ENCODE measurements at places on chromosomes 2 and 18. TPM values are rescaled to one million over a fixed set of nuclear protein-coding genes. Genes with fewer than 3 reads are reported as not detected.

The SLC8A1 gene
- 0.99 TPM for total RNA-seq

The EFEMP1 gene
- total RNA-seq = not detected

The TRIM43B gene
- total RNA-seq = not detected

The MOGAT1 gene
- not detected for total RNA-seq

The KLHL41 gene
- total RNA-seq = not detected

The KIF1A gene
- total RNA-seq = 8.4 TPM

The TMEM200C gene
- not detected for total RNA-seq

The ANKRD29 gene
- total RNA-seq = not detected

DNA sequence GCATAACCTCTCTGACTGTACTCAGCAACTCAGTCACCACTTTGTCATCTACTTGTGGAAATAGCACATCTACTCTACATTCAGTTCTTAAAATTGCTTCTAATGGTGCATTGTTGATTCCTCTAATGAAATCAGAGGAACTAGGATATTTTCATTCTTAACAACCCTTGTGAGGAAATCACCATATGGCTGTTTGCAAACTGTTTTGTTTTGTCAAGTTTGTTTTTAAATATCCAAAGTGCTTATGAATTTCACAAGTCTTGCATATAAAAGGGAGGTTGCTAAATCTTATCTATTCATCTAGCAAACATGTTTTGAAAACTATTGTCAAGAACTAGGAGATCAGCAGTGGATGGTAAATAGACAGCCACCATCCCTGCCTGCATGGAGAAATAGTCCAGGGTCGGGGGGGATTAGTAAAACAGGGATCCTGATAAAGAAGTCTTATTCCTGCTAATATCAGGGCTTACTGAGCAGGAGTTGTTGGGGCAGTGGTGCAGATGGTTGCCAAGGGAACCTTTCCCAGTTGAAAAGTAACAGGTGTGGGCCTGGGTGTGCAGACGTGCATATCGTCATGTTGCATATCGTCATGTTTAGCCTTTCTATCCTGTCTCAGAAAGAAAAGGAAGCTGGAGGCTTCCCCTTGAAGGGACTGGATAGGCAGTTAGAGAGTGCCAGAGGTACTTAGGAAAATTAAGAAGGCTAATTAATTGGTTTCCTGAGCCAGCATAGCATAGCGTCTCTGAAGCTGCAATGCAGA is 7.5 kb upstream of the MYO3B start:
- peaks cover 3% of the 10 kb centered on the region for H3K27me3 ChIP-seq
- no peaks in the 10 kb centered on the region for H3K36me3 ChIP-seq
- no peak overlapping the region for H3K4me3 ChIP-seq

DNA sequence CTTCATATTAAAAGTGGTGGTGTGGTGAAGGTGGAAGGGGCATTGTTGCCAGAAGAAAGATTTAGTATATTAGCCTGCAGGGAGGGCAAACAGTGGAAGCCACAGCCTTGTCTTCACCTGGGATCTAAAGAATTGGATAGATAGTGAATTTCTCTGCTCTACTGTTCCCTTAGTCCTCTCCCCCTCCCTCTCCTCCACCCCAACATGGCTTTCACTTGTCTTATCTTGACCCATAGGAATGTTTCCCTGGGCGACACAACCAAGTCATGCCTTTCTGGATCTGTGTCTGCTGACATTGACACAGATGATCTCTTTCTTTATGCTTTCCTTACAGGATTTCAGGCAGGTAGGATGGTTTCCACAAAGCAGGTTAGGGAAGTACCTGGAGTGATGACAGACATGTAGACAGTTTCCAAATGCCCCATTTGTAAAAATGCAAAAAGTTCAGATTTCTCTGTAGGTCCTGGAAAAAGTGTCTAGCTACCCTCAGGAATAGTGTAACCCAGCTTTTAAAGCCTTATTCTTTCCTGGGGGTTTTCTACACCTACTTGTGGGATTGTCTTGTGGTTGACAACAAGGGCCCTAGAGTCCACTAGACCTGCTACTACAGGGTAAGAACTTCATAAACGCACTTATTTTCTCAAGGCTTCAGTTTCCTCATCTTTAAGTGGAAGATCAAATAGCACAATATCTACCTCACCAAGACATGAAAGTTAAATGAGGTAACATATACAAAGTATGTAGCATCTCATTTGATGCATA is 184.2 kb upstream of the SP5 start:
- no peaks in the 10 kb centered on the region for H3K36me3 ChIP-seq
- H3K4me1 ChIP-seq = no peaks in the 10 kb centered on the region
- no peak overlapping the region for H3K27ac ChIP-seq
- peaks cover 9% of the 10 kb centered on the region for H3K27me3 ChIP-seq

DNA sequence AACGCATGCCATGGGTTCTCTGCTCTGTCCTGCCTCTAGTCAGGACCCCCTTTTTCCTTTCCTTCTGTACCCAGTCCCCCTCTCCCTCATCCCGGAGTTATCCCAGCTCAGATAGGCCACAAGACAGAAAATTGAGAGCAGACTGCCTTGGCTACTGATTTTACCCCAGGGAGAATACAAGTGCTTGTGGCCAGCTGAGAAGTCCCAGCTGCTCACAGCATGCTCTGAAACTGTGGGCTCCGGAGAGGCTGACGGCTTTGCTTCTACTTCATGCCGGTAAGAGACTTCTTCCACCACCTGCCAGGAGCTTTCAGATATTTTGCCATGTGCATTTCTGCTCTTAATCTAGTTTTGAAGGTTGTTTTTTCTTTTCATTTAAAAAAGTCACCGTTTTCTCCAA is 20.0 kb upstream of the SIX2 start:
- H3K27ac ChIP-seq = no peak overlapping the region
- H3K36me3 ChIP-seq = no peaks in the 10 kb centered on the region
- H3K4me1 ChIP-seq = no peaks in the 10 kb centered on the region
- peaks cover 14% of the 10 kb centered on the region for H3K27me3 ChIP-seq
- H3K4me3 ChIP-seq = no peak overlapping the region

DNA sequence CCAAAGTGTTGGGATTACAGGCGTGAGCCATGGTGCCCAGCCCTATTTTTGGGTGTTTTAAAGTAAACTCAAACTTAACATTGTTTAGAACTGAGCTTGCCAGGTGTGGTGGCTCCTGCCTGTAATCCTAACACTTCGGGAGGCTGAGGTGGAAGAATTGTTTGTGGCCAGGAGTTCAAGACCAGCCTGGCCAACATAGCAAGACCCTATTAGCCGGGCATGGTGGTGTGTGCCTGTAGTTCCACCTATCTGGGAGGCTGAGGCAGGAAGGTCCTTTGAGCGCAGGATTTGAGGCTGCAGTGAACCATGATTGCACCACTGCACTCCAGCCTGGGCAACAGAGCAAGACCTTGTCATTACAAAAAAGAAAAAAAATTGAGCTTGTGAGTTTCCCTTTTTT is 17.5 kb downstream of the SFTPB start:
- no peaks in the 10 kb centered on the region for H3K27me3 ChIP-seq
- H3K4me1 ChIP-seq = no peaks in the 10 kb centered on the region
- H3K4me3 ChIP-seq = no peak overlapping the region
- no peak overlapping the region for H3K27ac ChIP-seq

DNA sequence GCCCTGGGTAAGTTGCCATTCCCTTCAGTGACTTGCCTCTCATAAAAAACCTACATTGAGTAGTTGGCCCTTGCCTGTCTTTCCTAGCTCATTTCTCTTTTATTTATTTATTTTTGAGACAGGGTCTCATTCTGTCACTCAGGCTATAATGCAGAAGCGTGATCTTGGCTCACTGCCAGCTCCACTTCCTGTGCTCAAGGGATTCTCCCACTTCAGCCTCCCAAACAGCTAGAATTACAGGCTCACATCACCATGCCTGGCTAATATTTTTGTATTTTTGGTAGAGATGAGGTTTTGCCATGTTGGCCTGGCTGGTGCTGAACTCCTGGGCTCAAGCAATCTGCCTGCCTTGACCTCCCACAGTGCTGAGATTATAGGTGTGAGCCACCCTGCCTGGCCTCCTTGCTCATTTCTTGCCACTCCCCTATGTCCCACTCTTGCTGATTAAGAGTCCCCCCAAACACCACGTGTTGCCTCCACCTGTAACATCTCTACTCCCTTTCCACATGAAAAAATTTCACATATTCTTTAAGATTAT is 12.6 kb downstream of the EVA1A start:
- H3K27ac ChIP-seq = no peak overlapping the region
- DNase-seq = peak; percentile 38
- no peak overlapping the region for H3K4me3 ChIP-seq
- H3K27me3 ChIP-seq = peaks cover 8% of the 10 kb centered on the region

GRCh38 chr2:129698593-129698992 is 280.9 kb upstream of the RAB6C start:
- no peak overlapping the region for H3K4me3 ChIP-seq
- no peaks in the 10 kb centered on the region for H3K36me3 ChIP-seq
- DNase-seq = no peak
- H3K27ac ChIP-seq = no peak overlapping the region
- H3K4me1 ChIP-seq = no peaks in the 10 kb centered on the region

All from activated naive CD4-positive, alpha-beta T cell treated with anti-CD3 and anti-CD28 coated beads for 36 hours (primary cell).